ENCODE measurements at places on chromosomes 2 and 18. TPM values are rescaled to one million over a fixed set of nuclear protein-coding genes. Genes with fewer than 3 reads are reported as not detected.
A peak's percentile ranks its signal among the peaks of the same experiment; 100 is the strongest.

- DNase-seq = no peak
Observed at GRCh38 chr2:36360834-36361233, 5.3 kb downstream of the CRIM1 start.

DNA sequence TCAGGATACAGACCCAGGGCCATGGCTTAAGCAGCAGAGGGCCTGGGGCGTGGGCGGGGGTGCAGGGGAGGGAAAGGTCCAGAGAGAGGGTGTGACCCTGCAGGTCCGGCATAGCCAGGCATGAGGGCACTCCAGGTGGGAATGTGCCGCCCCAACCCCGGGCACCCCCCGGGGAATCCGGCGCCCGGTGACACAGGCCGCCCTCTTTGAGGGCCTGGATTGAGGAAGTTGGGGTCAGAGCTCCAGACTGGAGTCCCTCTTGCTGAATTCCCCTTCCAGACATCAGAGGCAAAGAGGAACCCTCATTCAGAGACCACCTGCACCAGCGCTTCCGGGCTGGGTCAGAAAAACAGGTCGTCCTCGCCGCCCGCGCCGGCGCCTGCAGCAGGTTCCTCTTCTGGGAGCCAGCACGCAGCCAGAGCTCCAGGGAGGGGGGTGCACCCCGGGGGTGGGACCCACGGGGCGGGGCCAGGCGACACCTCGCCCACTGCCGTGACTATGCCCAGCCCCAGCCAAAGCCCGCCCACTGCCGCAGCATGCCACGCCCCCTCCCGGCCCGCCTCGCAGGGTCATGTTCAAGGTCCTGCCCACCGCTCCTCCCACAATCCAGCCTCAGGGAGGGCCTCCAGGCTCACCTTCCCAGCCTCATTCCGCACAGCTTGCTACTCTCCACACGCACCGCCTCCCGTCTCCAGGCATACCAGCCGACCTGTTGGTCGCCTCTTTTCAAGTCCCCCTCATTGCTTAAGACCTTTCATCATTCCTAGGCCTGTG lies 98.3 kb upstream of the ID2 start:
- peak; percentile 38 for DNase-seq

The TMEM178A gene
- total RNA-seq = 2.8 TPM

GRCh38 chr18:77617694-77618093 lies 368.0 kb downstream of the GALR1 start:
- DNase-seq = no peak
